Upper lobe of left lung (tissue), 6 donors: ENCODE measurements at places on chromosomes 4 and X.

DNA sequence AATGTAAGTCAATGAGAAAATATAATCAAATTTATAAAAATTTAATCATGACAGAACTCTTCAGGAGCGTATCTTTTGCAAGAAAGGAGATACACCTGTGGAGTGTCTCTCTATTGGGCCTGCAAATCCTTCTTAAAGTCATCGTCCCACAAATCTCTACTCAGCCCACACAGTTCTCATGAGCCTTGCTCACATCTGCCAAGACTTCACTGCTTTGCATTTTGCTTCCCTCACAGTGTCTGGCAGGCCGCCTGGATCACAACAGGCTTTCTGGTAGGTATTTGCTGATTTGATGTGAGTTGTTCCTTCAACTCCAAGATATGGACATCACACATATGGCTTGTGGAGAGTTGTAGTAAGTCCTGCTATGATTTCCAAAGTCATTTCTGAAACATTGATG is 183.1 kb upstream of the ARX start:
- no peak overlapping the region for H3K27ac ChIP-seq
- H3K4me3 ChIP-seq, result no peak overlapping the region
- DNase-seq, result no peak
- no peaks in the 10 kb centered on the region for H3K4me1 ChIP-seq
- H3K36me3 ChIP-seq, result no peaks in the 10 kb centered on the region

GRCh38 chr4:42167709-42168108 is 15.3 kb upstream of the BEND4 start:
- no peaks in the 10 kb centered on the region for H3K36me3 ChIP-seq
- no peaks in the 10 kb centered on the region for H3K4me1 ChIP-seq
- DNase-seq, result no peak
- no peaks in the 10 kb centered on the region for H3K27me3 ChIP-seq
- H3K4me3 ChIP-seq, result no peak overlapping the region
- no peak overlapping the region for H3K27ac ChIP-seq

DNA sequence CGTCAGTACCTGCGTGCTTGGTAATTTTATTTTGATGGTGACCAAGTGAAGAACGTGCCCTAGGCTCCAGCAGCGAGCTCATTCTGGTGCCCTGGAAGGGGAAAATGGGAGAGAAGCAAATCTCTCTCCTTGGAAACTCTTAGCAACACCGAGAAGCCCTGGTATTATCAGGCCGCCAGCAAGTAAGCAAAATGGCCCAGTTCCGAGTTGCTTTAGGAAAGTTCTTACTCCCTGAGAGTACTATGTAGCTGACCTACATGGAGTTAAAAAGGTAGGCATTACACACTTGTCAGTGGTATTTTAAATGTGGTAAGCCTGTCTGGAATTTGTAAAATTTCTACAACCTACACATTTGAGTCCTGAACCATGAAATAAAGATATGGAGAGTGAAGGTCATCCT is 146.4 kb downstream of the CPEB2 start:
- no peaks in the 10 kb centered on the region for H3K27me3 ChIP-seq
- H3K4me3 ChIP-seq, result no peak overlapping the region
- no peak overlapping the region for H3K27ac ChIP-seq
- H3K36me3 ChIP-seq, result no peaks in the 10 kb centered on the region
- DNase-seq, result no peak

- no peak overlapping the region for H3K4me3 ChIP-seq
- H3K27ac ChIP-seq, result no peak overlapping the region
- no peaks in the 10 kb centered on the region for H3K36me3 ChIP-seq
- no peaks in the 10 kb centered on the region for H3K4me1 ChIP-seq
- DNase-seq, result no peak
Observed at GRCh38 chr4:148847544-148848255, 405.5 kb upstream of the NR3C2 start.

DNA sequence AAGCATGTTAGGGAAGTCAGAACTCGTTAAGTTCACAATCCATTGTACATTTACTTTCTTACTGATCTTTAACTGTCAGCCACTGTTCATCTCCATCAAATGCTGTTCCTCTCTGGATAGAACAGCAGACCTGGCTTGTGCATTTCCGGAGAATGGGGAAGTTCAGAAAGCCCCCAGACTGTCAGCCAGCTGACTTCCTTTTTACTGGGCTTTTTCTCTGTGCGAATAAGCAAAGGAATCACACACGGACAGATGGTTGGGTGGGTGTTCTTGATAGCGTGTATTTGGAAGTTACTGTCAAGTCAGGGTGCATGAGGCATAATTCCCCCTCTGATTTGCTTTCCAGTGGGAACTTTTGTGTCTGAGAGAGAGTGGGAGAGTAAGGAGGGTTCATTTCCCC is 56.8 kb downstream of the TSPAN7 start:
- H3K36me3 ChIP-seq, result no peaks in the 10 kb centered on the region
- no peak for DNase-seq
- H3K4me1 ChIP-seq, result no peaks in the 10 kb centered on the region
- no peak overlapping the region for H3K4me3 ChIP-seq
- no peaks in the 10 kb centered on the region for H3K27me3 ChIP-seq

GRCh38 chr4:26127851-26128337 is 192.9 kb upstream of the RBPJ start:
- H3K36me3 ChIP-seq, result no peaks in the 10 kb centered on the region
- H3K4me1 ChIP-seq, result no peaks in the 10 kb centered on the region
- H3K4me3 ChIP-seq, result no peak overlapping the region
- DNase-seq, result no peak
- no peak overlapping the region for H3K27ac ChIP-seq

DNA sequence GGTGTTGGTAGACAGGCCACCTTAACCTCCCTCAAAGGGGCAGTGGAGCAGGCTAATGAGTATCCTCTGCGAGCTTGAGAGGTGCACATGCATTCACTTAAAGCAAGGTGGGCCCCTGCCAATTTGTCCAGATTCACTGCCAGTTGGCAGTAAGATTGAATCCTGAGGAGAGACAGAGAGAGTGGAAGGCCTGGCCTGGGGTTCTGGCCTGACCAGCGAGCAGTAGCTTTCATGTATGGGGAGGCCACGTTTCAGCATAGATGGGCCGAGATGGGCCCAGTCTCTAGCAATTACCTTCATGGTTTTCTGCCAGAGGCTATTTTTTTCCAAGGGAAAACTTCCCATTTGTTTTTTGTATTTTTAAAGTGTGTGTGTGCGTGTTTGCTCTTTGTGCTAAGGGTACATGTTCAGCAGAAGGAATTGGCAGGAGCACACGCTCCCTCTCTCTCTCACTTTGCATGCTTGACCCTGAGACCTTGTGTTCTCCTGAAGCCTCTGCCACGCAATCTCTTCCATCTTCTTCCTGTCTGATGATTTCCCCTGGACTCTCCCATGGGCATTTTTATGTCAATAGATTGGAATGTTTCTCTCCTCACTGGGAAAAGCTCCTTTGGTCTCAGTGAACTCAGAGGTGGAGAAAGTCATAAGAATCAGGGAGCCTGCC is 215.8 kb upstream of the SFRP2 start:
- no peak overlapping the region for H3K4me3 ChIP-seq
- DNase-seq, result no peak

GRCh38 chrX:42127563-42127962 is 204.2 kb upstream of the CASK start:
- H3K4me1 ChIP-seq, result no peaks in the 10 kb centered on the region
- H3K4me3 ChIP-seq, result no peak overlapping the region
- H3K27ac ChIP-seq, result no peak overlapping the region
- H3K27me3 ChIP-seq, result no peaks in the 10 kb centered on the region
- no peak for DNase-seq

DNA sequence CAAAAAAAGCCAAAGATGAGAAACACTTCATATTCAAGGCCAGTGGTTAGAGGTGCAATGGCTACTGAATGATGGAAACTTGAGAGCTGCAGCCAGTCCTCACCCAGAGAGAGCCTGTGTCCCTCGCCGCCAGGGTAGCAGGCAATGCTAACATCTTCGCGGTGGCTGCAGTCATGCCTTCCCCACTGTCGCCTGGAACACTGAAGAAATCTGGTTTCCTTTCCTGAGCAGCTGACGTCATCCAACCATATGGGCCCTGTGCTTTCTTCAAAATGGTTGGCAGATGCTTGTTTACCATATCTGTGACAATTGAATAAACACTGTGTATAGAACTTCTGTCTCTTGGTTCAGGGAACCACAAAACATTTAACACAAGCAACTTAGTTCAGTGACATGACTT is 39.7 kb downstream of the PRSS12 start:
- H3K4me1 ChIP-seq, result no peaks in the 10 kb centered on the region
- no peaks in the 10 kb centered on the region for H3K27me3 ChIP-seq
- no peak overlapping the region for H3K27ac ChIP-seq
- H3K4me3 ChIP-seq, result no peak overlapping the region
- DNase-seq, result no peak

DNA sequence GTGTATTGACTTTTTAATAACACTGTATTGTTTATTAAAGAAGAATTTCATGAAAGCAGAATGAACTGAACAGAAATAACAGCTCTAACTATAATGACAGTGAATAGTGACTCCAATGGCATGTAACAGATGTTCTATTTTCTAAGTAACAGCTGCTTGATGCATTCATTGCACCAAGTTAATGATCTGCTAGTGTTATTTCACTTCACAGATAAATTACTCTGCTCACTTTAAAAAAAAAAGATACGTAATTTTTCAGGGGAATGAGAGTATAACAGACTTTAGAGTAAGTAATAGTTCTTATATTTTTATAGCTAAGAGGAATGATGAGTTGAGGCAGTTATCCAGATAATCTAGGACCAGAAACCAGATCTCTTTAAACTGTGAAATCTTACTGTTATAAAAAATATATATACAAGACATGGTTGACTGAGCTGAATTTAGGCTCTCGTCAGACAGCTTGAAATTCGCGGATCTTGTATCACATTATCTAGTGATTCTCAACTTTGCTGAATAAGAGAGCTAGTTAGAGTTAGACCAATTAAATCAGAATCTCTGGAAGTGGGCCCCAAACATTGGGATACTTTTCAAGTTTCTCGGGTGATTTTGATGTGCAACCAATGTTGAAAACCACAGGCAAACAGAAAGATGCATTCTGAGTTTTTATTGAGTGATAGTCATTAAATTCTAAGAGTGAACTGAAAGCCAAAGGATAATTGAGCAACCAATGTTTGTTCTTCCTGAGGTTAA is 840.7 kb downstream of the DMD start:
- no peaks in the 10 kb centered on the region for H3K4me1 ChIP-seq
- H3K36me3 ChIP-seq, result no peaks in the 10 kb centered on the region
- no peak for DNase-seq
- H3K4me3 ChIP-seq, result no peak overlapping the region
- H3K27ac ChIP-seq, result no peak overlapping the region
- H3K27me3 ChIP-seq, result no peaks in the 10 kb centered on the region
